Sigmoid colon (tissue), 7 donors: ENCODE measurements at places on chromosomes 5 and 9.

- no peak for DNase-seq
These were observed 55.8 kb downstream of the RFK start for GRCh38 chr9:76338418-76338817.

GRCh38 chr5:132215329-132215728 is 12.3 kb downstream of the P4HA2 start:
- DNase-seq, result peak; percentile 99

- no peak for DNase-seq
These were observed 134.6 kb downstream of the RAB3C start for GRCh38 chr5:58717303-58718007.

GRCh38 chr5:124417196-124417595 is 329.2 kb downstream of the ZNF608 start:
- no peak for DNase-seq

- peak; percentile 48 for DNase-seq
These were observed 162.0 kb upstream of the SMIM23 start for GRCh38 chr5:171623551-171624097.

DNA sequence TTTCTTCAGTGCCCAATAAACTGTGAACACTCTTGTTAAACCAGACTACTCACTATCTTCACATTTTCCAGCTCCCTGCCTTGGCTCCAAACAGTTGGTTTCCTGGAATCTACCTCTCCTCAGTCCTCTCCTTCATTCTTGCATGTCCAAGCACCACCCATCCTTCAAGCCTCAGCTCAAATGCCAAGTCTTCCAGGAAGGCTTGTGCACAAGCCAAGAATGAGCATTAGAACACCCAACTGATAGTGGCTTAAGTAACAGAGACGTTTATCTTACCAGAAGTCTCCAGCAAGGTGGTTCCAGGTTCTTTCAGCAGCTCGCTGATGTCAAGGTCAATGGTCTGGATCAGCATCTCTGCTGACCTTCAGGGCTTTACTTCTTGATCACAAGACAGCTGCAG is 60.1 kb downstream of the PTPDC1 start:
- no peak for DNase-seq

GRCh38 chr5:10946050-10946449 is 185.0 kb upstream of the DAP start:
- no peak for DNase-seq

- no peak for DNase-seq
These were observed 94.8 kb upstream of the APC start for GRCh38 chr5:112642885-112643284.

DNA sequence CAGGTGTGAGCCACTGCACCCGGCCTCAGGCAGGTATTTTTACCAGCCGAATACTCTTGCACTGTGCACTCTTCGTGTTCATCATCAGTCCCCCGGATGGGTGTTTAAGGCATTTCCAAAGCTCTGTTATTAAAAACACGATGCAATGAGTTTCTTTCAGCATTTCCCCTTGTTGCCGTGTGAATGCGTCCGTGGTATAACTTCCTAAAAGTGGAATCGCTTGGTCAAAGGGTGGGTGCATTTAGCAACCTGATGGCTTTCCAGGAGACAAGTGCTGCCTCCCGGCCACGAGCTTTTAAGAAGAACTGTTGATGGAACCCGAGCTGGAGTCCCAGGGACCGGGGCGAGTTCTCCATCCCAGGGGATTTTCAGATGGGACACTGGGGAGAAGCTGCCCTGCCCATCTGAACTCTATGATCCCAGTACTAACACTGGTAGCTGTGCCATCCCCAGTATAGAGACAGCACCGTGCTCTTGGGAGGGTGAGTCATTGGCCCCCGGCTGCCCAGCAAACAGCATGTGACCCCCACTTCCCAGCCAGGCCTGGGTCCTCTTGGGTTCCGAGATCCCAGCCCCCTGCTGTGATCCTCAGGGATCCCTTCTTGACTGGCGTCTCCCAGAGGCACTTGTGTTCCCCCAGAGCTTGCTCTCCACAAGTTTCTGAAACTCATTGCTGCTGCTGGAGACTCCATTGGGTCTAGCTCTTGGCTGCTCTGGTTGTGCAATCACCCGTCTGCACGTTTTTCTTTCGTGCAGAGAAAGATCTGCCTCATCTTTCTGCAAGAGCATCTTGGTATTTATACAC is 169.5 kb upstream of the IER5L start:
- no peak for DNase-seq

DNA sequence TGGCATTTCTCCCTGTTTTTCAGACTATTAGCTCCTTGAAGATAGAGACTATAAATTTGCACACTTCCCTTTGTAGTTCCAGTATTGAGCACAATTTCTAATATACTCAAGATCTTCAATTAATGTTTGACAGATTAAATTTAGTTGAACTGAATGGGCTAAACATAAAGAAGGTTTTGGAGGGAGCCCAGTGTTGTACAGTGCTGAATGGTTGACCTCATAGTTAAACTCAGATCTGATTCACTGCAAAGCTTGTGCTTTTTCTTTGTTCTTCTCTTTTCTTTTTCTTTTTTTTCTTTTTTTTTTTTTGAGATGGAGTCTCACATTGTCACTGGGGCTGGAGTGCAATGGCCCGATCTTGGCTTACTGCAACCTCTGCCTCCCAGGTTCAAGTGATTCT is 411.7 kb upstream of the ZNF462 start:
- DNase-seq, result no peak

- DNase-seq, result no peak
These were observed 129.0 kb downstream of the COL23A1 start for GRCh38 chr5:178461004-178461730.

DNA sequence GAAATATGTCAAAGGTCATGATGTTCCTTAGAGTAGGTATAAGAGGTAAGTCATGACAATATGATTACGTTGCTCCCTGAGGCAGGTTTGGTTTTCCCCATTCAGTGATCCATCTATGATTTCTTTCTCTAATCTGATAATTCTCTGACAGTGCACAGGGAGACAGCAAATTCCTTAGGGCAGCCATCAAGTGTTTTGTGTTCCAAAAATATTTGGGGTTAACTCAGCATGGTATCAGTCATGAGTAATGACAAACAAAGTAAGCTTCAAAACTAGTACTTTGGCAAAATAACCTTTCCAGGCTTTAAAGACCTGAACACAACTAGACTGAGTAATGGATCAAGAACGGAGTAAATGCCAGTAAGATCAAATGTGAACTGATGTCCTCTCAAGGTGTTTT is 55.3 kb upstream of the SPATA31E1 start:
- no peak for DNase-seq

- no peak for DNase-seq
These were observed 56.7 kb upstream of the PCA3 start for GRCh38 chr9:76707510-76707909.

DNA sequence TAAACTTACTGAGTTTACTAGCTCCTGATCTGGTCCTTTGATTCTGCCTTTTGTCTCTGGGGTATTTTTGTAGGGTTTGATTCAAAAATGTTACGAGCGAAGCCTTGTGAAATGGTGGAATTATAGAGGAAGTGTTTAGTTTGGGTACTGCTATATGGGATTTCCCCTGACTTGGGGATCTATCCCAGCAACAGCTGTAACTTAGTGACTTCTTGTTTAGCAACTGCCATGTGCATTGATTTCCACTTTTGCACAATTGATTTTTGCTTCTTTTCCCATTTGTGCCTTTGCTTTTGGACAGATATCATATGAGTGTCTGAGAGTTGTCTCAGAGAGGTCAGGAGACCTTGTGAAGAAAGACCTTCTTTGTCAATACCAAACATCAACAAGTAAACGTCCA is 248.5 kb upstream of the DAP start:
- DNase-seq, result no peak

DNA sequence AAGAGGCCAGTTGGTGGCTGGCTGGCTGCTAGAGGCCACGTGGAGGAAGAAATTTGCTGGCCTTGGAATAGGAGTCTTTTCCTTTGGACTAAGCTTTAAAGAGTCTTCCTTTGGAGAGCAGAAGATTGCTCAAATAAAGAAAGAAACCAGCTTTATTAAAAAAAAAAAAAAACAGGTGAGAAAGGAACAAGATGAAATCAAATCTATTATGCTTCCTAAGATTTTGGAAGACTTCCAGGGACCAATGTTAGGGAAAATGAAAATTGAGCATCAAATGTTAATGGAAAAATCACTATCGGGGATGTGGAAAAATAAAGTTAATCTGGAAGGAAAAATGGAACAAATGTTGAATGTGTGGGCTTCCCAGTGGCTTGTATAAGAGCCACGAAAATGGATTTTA is 153.1 kb downstream of the TTC39B start:
- no peak for DNase-seq

GRCh38 chr5:72410688-72411295 is 90.6 kb downstream of the PTCD2 start:
- no peak for DNase-seq

GRCh38 chr5:45623832-45624231 is 72.3 kb downstream of the HCN1 start:
- DNase-seq, result no peak

GRCh38 chr5:38071831-38072694 is 186.3 kb upstream of the EGFLAM start:
- no peak for DNase-seq

DNA sequence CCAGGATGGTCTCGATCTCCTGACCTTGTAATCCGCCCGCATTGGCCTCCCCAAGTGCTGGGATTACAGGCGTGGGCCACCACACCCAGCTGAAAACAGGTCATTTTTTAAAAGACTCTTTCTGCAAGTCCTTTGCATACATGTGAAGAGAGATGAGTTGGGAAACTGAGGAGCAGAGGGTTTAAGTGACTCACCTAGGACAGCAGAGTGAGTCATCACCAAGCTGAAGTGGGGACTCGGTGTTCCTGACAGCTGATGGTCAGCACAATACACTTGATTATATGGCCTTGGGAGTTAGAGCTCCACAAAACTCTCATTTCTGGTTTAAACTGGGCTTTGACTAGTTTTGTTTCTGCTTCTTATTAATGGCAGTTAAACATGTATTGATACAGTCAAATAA is 38.1 kb upstream of the SSBP2 start:
- no peak for DNase-seq

DNA sequence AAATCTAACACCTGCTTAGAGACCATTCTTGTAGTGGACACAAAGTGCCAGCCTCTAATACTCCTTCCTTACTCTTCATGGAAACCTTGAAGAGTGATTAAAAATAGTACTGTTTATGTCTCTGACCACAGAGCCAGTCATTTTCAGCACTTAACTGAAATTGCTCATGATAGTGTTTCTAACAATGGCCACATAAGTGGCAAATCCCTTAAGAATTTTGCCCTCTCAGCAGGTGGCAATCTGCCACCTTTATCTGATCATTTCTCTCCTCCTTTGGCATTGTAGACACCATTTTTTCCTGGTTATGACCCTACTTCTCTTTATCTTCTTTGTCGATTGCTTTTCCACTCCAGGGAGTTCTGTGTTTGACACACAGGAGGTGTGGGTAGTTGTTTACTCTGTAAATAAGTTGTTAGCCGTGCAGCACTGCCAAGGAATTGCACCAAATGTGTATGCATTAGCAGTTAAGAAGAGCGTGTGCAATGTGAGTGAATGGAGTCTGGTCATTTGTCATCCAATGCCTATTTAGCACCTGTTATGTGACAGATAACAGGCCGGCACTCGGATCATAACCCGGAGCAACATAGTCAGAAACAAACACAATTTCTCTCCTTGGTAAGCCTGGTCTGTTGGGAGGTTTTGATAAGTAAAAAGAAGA is 36.8 kb upstream of the STARD4 start:
- DNase-seq, result no peak

DNA sequence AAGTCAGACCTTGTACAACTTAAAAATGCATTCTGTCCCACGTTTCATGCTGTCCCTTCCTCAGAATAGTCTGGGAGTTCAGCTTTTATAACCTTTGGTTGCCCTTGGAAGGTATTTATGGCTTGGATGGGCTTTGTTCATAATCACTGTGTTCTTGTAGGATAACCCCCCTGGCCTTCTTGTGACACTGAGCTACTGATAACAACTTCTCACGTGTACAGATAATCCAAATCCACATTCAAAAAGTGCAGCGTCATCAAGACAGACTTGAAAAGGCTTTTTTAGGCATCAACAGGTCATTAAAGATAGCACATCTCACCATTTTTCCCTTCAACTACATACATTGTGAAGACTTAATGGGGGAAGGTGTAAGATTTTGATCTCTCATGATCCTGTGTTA is 42.0 kb downstream of the SLC1A3 start:
- no peak for DNase-seq

DNA sequence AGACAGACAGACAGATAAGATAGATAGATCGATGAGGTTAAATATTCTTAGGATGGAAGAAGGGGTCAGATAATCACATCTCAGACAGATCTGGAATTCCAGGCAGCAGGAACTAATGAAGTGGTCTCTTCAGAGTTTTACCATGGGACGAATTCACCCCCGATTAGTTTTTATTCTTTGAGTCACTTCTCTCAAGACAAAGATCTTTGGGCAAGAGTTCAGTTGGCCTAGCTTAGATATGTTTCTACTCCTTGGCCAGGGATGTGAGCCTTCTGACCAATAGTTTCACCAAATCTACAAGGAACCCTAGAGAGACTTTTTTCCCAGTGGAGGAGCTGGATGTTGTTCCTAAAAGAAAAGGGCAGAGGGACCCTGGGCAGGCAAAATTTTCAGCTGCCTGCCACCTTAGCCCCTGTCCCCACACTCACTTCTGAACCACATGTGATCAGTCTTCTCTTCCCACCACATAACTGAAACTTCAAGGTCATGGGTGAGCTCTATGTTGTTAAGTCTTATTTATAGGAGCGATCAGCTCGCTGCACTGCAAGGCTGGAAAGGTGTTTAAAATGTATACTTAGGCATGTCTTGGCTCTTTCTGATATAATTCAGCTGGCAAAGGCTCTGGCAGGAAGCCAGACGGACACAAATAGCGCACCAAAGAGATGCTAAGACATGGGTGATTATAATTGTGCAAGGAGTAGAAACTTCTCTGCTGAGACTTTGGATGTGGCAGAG is 132.9 kb downstream of the PALM2AKAP2 start:
- no peak for DNase-seq

DNA sequence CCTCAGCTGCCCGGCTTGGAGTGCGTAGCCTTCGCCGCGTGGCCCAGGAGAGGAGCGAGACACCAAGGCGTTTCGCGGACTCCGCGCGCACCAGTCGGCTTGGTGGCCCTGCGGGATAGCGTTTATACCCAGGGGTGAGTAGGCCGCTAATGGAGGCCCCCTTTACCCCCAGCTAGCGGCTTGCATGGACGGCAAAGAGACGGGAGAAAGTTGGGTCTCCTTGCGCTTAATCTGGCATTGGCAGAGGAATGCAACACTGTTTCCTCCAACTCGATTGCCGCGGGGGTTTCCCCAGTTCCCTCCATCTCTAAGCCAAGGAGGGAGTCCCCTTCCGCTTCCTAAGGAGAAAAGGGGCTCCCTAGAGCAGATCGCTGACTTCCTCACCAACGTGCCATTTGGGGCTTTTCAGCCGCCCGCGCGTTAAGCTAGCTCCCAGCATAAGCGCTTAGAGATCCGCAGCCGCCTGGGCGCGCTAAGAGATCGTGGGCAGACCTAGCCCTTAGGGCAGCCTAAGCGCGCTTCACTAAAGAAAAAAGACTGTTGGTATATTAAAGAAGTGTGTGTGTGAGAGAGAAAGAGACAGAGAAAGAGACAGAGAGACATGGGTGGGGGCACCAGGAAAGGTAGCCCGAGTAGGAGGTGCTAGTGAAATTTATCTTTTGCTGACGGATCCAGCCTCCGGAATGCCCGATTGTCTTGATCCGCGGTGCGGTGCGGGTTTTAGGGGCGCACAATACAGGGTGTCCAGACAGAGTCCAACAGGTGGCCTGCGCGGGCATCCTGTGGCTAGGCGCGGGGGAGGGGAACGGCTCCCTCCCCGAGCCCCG is 597.9 kb upstream of the SGCD start:
- no peak for DNase-seq
